Osteocyte (in vitro differentiated cells): ENCODE measurements at places on chromosomes 7 and 10. TPM values are rescaled to one million over a fixed set of nuclear protein-coding genes. Genes with fewer than 3 reads are reported as not detected.
A peak's percentile ranks its signal among the peaks of the same experiment; 100 is the strongest.

- peaks cover 41% of the 10 kb centered on the region for H3K4me1 ChIP-seq
- no peak overlapping the region for H3K27ac ChIP-seq
- H3K4me3 ChIP-seq, result peak overlapping the region; percentile 74
Observed at GRCh38 chr10:123136806-123137642, 1.3 kb downstream of the HMX3 start.

DNA sequence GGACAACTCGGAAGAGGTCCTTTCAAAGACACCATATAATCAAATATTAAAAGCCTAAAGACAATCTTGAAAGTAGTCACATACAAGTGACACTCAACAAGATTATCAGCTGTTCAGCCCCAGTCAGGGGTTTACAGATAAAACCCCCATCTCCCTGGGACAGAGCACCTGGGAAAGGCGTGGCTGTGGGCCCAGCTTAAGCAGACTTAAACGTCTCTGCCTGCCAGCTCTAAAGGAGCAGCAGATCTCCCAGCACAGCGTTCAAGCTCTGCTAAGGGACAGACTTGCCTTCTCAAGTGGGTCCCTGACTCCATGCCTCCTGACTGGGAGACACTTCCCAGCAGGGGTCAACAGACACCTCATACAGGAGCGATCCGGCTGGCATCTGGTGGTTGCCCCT, 18.0 kb downstream of the CDCA7L start:
- no peak overlapping the region for H3K27ac ChIP-seq
- DNase-seq, result no peak
- H3K4me1 ChIP-seq, result peaks cover 16% of the 10 kb centered on the region
- H3K36me3 ChIP-seq, result peaks cover 8% of the 10 kb centered on the region
- no peak overlapping the region for H3K4me3 ChIP-seq

- no peak overlapping the region for H3K27ac ChIP-seq
- H3K4me1 ChIP-seq, result peaks cover 61% of the 10 kb centered on the region
- no peak for DNase-seq
- no peak overlapping the region for H3K4me3 ChIP-seq
- H3K36me3 ChIP-seq, result peaks cover 43% of the 10 kb centered on the region
Observed at GRCh38 chr7:137919987-137920386, 73.2 kb upstream of the DGKI start.

DNA sequence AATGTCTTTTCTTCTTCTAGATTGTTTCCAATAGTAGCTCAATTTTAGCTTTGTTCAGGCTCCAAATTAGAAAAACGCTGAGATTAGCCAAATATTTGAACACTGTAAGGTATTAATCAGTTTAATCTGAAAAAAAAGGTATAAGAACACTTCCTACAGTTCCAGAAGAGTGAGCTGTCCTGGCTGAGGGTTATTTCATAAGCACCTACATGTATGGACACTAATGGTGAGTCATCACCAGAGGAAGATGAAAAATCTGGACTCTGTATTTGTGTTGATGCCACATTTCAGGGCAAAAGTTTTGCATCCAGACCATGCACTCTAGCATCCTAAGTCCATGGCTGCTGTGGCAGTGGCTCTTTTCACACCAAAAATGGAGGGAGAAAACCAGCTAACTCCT, 189.5 kb downstream of the ANKRD30A start:
- no peaks in the 10 kb centered on the region for H3K4me1 ChIP-seq
- DNase-seq, result no peak
- no peaks in the 10 kb centered on the region for H3K36me3 ChIP-seq
- H3K4me3 ChIP-seq, result no peak overlapping the region
- no peaks in the 10 kb centered on the region for H3K27me3 ChIP-seq
- H3K27ac ChIP-seq, result no peak overlapping the region

DNA sequence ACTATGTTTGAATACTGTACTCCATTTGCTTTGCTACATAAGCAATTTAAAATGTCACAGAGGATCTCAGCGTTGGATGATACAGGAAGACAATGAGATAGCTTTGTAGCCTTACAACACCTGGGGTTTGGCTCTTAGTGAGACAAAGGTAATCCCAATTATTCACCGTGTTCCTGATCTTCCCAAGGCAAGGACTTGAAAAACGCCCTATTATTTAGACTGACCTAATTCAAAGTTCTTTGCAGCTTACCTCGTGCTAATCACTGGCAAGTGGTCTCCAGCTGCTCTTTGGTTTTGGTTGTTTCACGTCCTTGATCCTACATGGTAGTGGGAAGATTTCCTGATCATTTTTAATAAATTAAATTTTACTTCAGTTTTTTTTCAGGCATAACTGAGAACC, 23.0 kb upstream of the C7orf33 start:
- no peaks in the 10 kb centered on the region for H3K36me3 ChIP-seq
- DNase-seq, result no peak
- H3K4me3 ChIP-seq, result no peak overlapping the region
- peaks cover 28% of the 10 kb centered on the region for H3K27me3 ChIP-seq
- no peaks in the 10 kb centered on the region for H3K4me1 ChIP-seq
- H3K27ac ChIP-seq, result no peak overlapping the region

DNA sequence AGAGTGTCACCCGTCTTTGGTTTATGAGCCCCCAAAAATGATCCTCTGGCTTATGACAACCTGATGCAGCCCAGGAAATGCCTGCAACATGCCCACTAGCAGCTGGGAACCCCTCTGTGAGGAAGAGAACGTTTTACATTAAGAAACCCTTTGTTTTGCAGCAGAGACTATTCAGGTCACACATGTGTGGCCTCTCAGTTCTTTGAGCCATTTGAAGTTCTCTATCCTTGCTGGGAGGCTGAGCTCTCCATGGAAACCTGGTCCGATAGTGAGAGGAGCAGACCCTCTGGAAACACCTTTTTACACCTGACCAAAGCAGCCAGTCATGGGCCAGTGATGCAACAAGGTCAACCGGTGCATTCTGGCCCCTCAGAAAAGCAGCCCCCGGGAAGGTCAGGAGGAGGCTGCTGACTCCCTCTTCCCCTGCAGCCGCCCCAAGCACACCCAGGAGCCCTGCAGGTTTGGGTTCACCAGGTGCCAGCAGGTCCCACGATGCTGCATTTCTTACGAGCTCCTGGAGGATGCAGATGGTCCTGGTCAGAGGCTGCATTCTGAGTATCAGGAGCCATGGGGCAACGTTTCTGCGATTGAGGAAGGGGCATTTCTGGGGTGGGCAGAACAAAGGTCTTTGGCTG, 134.3 kb downstream of the ZMYND11 start:
- no peaks in the 10 kb centered on the region for H3K36me3 ChIP-seq
- H3K4me3 ChIP-seq, result no peak overlapping the region
- DNase-seq, result no peak

MSMB gene
- not detected in 2 replicates for total RNA-seq

OPALIN gene
- not detected in 2 replicates for total RNA-seq

TACC2 gene
- total RNA-seq, result 64.2 and 65.5 TPM in 2 replicates

EVX1 gene
- total RNA-seq, result not detected in 2 replicates

DNA sequence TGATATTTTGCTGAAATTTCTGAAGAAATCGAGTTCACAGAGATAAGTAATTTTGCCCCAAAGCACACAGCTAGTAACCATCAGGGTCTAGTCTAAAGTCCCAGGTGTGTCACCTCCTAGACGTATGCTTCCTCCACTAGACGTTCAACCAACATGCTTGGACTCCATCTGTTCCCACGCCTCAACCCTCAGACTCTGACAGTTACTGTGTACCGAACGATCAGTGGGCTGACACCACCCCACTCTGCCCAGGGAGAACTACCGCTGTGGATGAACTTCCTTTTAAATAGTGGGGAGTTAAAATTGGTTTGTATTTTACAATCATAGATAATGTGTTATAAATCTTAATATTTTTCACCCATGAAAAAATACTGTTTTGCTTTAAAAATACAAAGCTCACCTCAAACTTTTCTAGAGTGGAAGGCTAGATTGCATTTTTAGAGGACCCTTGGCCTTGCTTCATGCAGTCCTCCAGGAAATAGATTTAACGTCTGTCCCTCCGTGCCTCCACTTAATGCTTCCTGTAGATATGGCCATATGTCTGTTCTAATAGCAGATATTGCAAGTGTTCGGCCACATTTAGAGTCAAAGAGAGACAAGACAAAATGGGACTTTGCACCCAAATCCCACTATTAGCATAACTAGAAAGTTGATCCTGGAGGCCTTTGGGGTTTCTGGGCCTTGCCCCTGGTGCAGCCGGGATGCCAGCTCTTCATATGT, 91.4 kb upstream of the ZPBP start:
- no peaks in the 10 kb centered on the region for H3K36me3 ChIP-seq
- DNase-seq, result no peak

SVOPL gene
- not detected in 2 replicates for total RNA-seq

DNA sequence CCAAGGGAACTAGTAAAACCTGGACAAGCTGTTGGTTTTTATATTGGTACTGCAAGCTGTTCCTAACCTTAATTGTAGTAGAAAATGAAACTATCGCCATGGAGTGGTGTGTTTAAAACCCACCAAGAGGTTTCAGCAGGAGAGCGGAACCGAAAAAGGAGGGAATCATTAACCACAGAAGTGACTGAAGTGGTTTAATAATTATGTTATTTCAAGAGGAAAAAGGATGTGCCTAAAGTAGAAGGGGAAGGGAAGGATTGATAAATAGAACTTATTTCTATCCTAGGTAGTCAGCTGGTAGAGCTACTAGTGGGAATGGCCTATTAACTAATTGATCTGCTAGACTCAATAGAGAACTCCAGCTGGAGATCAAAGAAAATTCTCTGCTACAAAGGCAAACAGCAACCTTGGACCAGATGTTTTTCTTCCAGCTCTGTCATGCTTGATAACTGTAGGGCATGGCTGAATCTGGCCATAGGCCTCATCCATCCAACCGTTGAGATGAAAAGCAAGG, 91.8 kb downstream of the BAMBI start:
- H3K27me3 ChIP-seq, result peaks cover 13% of the 10 kb centered on the region
- no peaks in the 10 kb centered on the region for H3K36me3 ChIP-seq
- no peak overlapping the region for H3K27ac ChIP-seq

CTAGE6 gene
- total RNA-seq, result 0.60 and 0.86 TPM in 2 replicates

DNA sequence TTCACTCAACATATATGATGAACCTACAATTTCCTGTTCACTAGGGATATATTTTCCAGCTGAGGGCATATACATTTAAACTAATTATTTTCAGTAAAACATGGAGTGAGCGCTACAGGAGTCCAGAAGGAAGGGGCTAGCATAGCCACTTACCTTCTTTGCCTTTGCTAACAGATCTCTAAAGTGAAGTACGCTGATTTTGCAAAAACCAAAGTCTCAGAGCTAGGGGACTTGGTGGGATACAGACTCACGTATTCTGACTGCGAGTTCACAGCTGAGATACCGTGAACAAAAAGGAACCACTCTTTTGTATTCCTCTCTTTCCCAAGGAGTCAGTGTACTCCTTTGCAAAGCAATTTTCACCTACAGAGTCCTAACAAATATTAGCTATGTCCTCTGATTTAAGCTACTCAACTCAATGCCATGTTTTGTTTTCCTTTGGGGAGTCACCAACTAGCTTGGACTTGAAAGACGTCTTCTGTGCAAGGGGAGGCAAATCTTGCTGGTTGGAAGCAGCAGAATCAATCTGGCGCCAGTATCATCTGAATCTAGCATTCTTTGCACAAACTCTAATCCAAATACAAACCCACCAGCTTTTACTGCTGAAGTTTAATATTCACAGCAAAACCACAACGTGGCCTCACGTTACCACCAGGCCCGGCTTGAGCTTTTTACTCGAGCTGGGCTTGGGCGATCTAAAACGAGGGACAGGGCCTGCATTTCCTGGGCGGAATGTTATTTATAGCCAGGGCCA, 657 bp downstream of the CDNF start:
- peaks cover 24% of the 10 kb centered on the region for H3K4me1 ChIP-seq
- peak overlapping the region; percentile 94 for H3K27ac ChIP-seq
- peak overlapping the region; percentile 93 for H3K4me3 ChIP-seq
- peaks cover 14% of the 10 kb centered on the region for H3K36me3 ChIP-seq
- no peaks in the 10 kb centered on the region for H3K27me3 ChIP-seq
- DNase-seq, result no peak

DNA sequence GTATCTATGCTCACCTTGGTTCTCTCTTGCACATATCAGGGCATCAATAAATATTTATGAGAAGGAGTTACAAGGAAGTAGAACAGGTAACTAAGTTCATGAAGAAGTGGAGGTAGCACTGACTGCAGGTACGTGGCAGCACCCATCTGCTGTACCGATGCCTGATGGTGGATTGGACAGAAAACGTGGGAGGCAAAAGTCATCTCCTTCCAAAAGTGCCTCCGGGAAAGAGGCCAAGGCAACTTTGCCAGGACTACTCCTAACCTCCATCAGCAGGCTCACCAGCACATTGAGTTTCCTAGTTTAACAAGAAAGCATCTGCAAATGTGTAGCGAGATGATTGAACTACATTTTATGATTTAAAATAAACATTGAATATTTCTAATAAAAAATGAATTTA, 248.8 kb downstream of the ANKRD7 start:
- DNase-seq, result no peak
- no peak overlapping the region for H3K27ac ChIP-seq
- no peaks in the 10 kb centered on the region for H3K4me1 ChIP-seq

TBRG4 gene
- 54.9 and 60.0 TPM in 2 replicates for total RNA-seq

SP4 gene
- total RNA-seq, result 6.4 and 9.6 TPM in 2 replicates

DNA sequence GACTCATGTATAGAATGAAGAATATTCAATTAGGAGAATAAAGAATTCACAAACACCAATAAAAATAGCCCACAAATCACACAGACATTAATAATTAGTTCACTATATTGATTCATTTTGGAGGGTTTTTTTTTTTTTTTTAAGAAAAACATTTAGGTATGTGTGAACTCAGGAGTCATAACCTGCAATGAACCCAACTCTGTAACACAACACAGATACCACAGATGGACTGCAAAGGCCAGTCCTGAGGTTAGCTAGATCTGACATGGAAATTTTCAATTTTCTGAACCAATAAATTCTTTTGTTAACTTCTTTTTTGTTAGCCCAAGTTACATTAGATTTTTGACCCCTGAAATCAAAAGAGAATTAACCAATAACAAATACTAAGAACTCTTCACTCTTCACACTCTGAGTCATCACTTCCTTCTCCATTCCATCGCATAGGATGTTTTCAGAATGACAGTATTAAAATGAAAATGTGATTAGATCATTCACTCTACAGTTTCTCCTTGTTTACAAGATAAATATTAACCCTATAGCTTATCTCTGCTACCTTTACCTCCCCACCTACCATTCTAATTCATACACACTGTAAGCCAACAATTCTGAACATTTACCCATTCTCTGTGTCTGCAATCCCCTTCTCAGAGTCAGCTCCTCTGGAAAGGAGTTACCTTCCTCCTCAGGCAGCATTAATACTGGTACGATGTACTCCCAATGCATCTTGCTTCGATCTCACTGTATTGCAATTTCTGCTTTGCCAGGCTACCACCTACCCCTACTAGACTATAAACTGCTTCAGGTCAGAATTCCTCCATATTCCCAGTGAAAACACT, 141.5 kb downstream of the LRRN3 start:
- no peak for DNase-seq
- H3K27me3 ChIP-seq, result no peaks in the 10 kb centered on the region
- H3K4me1 ChIP-seq, result peaks cover 25% of the 10 kb centered on the region
- no peak overlapping the region for H3K4me3 ChIP-seq

- H3K36me3 ChIP-seq, result no peaks in the 10 kb centered on the region
- H3K27me3 ChIP-seq, result no peaks in the 10 kb centered on the region
- H3K4me3 ChIP-seq, result no peak overlapping the region
- peaks cover 25% of the 10 kb centered on the region for H3K4me1 ChIP-seq
- DNase-seq, result no peak
- peak overlapping the region; percentile 61 for H3K27ac ChIP-seq
Observed at GRCh38 chr7:133561396-133561795, 308.5 kb downstream of the EXOC4 start.

GRCh38 chr10:121085367-121085766, 234.2 kb downstream of the WDR11 start:
- H3K27ac ChIP-seq, result no peak overlapping the region
- no peak overlapping the region for H3K4me3 ChIP-seq
- peak; percentile 30 for DNase-seq
- H3K4me1 ChIP-seq, result peaks cover 14% of the 10 kb centered on the region

GRCh38 chr7:107890962-107891635, at the start of gene DLD:
Gene DLD, plus strand, starts transcription at chr7:107891183. Its CDS starts 68 bp downstream, at chr7:107891251.
- peaks cover 15% of the 10 kb centered on the region for H3K36me3 ChIP-seq
- peaks cover 10% of the 10 kb centered on the region for H3K27me3 ChIP-seq

NPFFR1 gene
- total RNA-seq, result not detected in 2 replicates
